CD4-positive, alpha-beta T cell treated with Interleukin-1 beta for 1 hour (primary cell): ENCODE measurements at places on chromosomes 11 and 22.

- no peak for DNase-seq
Measured at GRCh38 chr11:17607083-17607429, 60.0 kb downstream of the OTOG start.

DNA sequence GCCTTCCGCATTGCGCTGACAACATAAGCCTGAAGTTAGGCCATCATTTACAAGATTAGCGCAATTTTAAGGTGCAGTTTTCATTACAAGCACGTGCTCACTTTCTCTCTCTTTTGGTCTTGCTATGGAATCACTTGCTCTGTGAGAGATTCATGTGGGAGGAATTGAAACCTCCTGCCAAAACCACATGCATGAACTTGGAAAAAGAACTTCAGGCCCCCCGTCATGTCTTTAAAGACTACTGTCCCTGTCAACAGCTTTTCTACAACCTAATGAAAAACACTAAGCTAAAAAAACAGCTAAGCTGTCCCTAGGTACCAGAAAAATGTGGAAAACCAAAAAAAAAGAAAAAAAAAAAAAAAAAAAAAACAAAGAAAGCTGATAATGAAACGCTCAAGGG, 1707.6 kb upstream of the RAG2 start:
- DNase-seq, result no peak

- no peak for DNase-seq
Measured at GRCh38 chr11:20249796-20250195, 89.5 kb upstream of the DBX1 start.

- DNase-seq, result no peak
Measured at GRCh38 chr22:42646569-42647525, 2.3 kb downstream of the CYB5R3 start.

- no peak for DNase-seq
Measured at GRCh38 chr11:74460481-74461154, 6.7 kb downstream of the KCNE3 start.

GRCh38 chr11:15059132-15059915, 14.1 kb upstream of the CALCB start:
- no peak for DNase-seq

GRCh38 chr11:128417607-128418324, 169.6 kb downstream of the ETS1 start:
- no peak for DNase-seq
